Kidney glomerular epithelial cell (primary cell): ENCODE measurements at places on chromosomes 2 and 18.

GRCh38 chr2:207892716-207893402, 123.2 kb upstream of the FZD5 start:
- DNase-seq: no peak

DNA sequence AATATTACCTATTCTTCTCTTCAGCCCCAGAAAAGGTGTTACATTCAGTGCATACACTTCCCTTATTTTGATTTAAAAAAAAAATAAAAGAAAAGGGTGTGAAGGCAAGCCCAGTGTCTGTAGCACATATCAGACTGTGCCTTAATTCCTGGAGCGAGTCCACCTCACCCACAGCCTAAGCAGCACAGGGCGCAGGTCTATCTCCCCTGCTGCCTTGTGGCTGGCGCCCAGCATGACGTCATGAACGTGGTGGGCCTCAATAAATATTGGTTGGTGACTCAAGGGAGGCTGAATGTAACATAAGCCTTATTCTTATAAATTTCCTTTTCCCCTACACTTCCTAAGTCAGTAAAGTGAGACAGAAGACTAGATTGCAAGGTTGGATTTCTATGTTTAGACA, 26.4 kb downstream of the ST3GAL5 start:
- DNase-seq: no peak

GRCh38 chr2:201968050-201968449, 65.6 kb upstream of the FZD7 start:
- DNase-seq: no peak

DNA sequence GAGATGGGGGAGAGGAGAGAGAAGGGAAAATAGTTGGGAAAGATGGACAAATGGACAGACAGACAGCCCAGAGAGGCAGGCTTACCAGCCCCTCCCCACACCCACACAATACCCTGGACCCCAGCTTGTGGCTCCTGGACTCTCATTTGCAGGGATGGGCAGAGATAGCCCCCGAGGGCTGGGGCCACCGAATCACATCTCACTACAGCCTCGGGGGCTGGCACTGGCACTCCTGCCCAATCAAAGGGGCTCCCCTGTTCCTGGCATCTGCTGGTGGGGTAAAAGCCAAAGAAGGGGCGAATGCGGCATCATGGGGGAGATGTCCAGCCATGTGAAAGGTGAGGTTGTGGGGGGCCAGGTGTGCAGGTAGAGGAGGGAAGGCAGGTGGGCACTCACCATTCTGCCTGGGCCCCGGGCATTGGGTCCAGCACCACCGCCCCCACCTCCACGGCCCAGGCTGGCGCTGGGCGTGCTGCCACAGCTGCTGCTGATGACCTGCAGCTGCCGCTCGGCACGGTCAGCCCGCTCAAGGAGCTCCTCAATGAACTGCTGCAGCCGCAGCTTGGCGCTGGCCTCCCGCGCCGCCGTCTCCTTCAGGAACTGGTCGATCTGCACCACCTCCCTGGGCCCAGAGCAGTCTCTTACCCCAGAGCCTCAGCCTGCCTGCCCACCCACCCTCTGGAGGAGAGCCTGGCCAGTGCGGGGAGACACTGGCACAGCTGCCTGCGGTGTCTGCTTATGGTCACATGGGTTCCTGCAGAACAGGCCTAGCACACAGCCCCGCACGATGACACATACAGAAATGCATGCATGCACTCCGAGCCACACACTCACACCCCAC, 18.0 kb downstream of the FBXO41 start:
- DNase-seq: no peak

DNA sequence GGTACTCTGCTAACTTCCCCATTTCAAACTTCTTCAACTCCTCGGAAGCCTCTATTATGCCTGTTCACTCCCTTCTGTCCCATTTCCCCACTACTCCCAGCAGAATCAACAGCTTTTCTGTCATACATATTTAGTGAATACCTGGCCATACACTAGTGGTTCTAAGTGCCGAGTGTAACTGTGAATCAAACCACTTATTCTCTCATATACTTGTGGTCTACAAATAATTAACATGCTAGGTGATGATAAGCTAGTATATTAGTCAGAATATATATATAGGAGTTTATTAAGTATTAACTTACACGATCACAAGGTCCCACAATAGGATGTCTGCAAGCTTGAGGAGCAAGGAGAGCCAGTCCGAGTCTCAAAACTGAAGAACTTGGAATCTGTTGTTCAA, 150.7 kb downstream of the CCDC102B start:
- DNase-seq: no peak

DNA sequence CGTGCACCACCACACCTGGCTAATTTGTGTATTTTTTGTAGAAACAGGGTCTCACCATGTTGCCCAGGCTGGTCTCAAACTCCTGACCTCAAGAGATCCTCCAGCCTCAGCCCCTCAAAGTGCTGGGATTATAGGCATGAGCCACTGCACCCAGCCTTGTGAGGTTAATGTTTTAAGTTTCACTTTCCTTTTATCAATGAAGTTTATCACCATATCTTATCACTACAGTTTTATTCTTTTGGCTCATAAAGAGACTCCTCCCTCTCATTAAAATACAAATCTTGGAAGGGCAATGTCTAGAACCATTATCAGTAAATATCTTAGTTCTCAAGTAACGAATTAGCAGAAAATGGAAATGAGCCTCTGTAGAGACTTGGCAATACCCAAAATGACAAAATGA, 173.8 kb downstream of the BCL11A start:
- no peak for DNase-seq

DNA sequence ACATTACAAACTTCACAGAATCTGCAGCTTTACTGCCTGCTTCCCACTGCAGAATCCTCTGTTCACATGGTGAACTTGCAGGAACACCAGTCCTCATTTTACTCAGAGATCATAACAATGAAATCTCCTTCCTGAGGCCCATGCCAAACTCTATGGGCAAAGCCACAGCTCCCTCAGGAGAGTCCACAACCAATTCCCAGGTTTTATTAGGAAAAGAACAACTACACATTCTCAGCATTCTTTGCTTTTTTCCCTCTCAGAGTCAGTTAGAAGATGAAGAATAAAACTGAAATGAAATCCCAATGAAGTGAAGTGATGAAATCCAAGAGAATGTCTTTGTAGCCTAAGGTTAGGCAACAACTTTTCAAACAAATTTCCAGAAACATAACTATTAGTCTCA, 233.7 kb downstream of the DSEL start:
- DNase-seq: no peak

- no peak for DNase-seq
These were observed 21.6 kb downstream of the PXDN start for GRCh38 chr2:1722692-1723091.

DNA sequence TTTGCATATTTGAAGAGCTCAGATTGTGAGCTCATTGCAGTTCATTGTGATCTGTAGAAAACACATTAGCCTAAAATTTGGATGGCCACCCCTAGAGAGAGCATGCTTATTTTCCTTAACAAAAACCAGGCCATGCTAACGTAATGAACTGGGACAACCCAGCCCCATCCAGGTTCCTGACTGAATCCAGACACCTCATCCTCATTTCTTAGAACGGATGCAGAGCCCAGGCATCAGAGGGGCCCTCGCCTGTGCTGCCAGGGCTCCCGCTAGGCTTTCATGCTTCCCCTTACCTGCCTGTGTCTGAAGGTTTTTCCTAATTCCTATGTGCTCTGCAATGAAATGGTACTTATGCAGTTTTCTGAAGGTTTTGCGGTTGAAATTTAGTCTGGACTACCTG, 171.1 kb downstream of the CCDC102B start:
- DNase-seq: no peak

- no peak for DNase-seq
These were observed 137.5 kb downstream of the CTIF start for GRCh38 chr18:48676346-48676745.

DNA sequence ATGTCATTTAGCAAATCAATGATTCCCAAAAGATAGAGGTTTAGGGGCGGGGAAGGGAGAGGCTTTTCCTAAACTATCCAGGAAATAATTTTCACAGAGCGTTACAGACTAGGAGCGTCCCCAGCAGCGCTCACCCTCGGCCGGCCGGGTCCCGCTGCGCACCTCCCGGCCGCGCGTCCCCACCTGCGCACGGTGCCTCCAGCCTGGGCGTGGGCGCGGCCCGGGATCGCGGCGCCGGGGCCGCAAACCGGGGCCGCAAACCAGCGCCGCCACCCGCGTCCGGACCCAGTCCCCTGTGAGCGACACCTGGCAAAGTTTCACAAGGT, 684 bp upstream of the ZCCHC2 start:
- DNase-seq: no peak

- DNase-seq: no peak
These were observed 332.4 kb upstream of the MYT1L start for GRCh38 chr2:2663401-2664036.

DNA sequence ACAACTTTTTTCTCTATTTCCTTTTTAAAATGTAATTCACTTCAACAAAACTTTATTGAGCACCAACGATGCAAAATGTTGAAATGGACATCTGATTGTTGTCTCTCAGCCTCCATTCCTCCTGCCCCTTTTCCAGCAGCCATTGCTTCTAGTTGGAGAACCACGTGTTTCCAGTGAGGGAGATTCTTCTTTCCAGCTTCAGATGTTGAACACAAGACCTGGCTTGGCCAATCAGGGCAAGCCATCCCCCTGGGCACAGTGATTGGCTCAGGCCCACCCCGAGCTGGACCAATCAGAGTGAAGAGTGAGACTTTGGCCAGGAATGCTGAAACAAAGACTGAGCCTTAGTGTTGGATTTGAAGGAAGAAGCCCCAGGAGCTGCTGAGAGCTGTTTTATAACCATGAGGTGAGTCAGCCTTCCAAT, 59.0 kb downstream of the E2F6 start:
- peak; percentile 22 for DNase-seq

- no peak for DNase-seq
These were observed 29.4 kb downstream of the POU3F3 start for GRCh38 chr2:104883357-104883756.

GRCh38 chr2:43125090-43125998, 101.1 kb downstream of the ZFP36L2 start:
- DNase-seq: no peak

GRCh38 chr2:24907116-24907515, 12.9 kb downstream of the ADCY3 start:
- DNase-seq: no peak

DNA sequence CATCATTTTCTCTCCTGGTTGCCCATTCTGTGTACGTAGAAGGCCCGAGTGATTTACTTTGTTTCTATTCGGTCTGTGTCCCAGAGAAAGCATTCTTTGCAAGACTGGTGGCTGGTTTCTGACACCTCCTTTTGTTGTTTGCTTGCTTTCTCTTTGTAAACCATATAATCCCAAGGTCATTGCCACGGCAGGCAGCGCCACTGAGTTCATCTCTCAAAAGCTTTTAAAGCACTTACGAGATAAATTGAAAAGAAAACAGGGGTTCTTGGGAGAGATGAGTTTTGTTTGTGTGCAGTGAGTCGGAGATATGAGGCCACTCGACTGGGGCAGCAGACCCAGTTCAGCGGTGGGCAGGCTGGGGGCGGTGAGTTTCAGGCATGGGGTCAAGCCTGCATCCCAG, 137.6 kb downstream of the NCK2 start:
- no peak for DNase-seq

- DNase-seq: no peak
These were observed 11.6 kb downstream of the TRIB2 start for GRCh38 chr2:12728221-12728777.

GRCh38 chr2:70959271-70959761, 19.1 kb upstream of the ANKRD53 start:
- DNase-seq: no peak

- DNase-seq: no peak
These were observed 688.6 kb downstream of the NRXN1 start for GRCh38 chr2:50343150-50343830.

- DNase-seq: peak; percentile 51
These were observed 15.5 kb downstream of the DUSP19 start for GRCh38 chr2:183093857-183094657.

DNA sequence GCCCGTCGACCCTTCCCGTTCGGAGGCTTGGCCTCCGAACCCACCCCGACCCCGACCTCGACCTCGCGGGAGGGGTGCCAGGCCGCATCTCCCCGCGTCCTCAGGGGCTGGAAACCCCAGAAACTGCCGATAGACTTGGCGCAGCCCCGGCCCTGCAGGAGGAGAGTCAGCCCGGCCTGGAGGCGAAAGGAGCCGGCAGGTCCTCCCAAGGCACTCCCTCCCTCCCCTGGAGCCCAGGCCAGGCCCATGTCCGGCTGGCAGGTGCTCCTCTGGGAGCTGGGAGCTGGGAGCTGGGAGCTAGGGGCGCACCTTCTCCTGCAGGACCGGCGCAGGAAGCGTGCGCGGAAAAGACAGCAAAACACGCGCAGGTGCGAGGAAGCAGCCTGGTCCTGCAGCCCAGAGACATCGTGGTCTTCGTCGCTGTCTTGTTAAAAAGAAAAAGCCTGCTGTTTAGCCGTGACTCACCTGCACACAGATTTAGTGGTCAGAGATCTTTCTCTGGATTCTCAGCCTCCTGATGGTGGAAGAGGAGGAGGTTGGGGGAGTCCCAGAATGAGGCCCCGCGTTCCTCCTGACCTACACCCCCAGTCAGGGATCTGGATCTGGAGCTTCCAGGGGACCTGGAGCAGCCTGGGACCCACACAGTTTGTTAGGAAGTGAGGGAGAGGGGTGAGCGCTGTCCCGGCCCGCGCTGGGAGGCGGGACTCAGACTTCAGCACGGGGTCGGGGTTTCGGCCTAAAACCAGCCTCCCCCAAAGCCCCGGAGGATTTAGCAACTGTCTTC, 660 bp upstream of the MBP start:
- no peak for DNase-seq

GRCh38 chr18:73043611-73044010, 175.8 kb upstream of the NETO1 start:
- peak; percentile 27 for DNase-seq

DNA sequence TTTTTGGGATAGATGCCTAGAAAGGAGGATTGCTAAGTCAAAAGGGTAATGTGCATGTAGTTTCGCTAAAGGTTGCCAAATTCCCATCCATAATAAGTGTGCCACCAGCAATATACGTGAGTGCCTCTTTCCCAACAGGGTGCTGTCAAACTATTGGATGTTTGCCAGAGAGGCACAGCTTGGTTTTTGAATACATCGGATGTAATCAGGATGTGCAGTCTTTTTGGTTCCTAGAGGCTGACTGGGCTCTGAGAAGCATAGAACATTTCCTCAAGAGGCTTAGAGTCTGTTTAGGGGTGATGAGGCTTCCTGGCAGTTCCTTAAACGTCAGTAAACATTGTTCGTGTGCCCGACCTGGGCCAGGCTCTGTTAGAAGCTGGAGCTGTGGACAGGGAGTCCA, 28.0 kb downstream of the AGAP1 start:
- no peak for DNase-seq

GRCh38 chr2:63837036-63837594, 4.6 kb upstream of the UGP2 start:
- no peak for DNase-seq

DNA sequence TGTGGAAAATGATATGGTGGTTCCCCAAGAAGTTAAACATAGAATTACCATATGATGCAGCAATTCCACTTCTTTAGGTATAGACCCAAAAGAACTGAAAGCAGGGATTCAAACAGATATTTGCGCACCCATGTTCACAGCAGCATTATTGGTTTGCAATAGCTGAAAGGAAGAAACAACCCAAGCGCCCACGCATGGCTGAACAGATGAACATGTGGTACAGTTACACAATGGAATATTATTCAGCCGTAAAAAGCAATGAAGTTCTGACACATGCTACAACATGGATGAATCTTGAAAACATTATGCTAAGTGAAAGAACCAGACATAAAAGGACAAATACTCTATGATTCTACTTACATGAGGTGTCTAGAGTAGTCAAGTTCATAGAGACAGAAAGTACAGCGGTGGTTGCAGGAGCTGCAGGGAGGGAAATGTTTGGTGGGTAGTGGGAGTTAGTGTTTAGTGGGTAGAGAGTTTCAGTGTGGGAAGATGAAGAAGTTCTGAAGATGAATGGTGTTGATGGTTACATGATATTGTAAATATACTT, 26.7 kb upstream of the ASPRV1 start:
- DNase-seq: no peak

GRCh38 chr2:233199870-233200269, 51.6 kb upstream of the ATG16L1 start:
- no peak for DNase-seq
